Caudate nucleus (tissue), 63 donors: ENCODE measurements at places on chromosomes 16 and 17.

- DNase-seq, result no peak
Measured at GRCh38 chr16:70689970-70690891, 4.4 kb upstream of the MTSS2 start.

DNA sequence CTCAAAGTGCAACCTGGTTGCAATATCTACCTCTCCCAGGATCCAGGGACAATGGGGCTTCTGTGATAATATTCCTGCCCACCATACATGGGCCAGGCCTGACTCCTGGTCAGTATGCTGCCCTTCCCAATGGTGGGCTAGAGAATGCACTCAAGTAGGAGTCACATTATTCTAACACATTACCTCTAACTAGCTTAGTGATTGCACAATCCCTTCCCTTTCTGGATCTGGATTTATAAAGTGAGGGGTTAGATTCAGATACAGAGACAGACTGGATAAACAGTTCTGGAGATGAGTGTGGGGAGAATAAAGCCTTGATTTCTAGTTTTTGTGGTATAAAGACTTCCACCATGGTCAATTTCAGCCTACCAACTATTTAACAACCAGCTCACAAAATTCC, 33.0 kb downstream of the LYRM1 start:
- DNase-seq, result no peak

GRCh38 chr17:43562679-43563599, 16.8 kb upstream of the ETV4 start:
- no peak for DNase-seq

DNA sequence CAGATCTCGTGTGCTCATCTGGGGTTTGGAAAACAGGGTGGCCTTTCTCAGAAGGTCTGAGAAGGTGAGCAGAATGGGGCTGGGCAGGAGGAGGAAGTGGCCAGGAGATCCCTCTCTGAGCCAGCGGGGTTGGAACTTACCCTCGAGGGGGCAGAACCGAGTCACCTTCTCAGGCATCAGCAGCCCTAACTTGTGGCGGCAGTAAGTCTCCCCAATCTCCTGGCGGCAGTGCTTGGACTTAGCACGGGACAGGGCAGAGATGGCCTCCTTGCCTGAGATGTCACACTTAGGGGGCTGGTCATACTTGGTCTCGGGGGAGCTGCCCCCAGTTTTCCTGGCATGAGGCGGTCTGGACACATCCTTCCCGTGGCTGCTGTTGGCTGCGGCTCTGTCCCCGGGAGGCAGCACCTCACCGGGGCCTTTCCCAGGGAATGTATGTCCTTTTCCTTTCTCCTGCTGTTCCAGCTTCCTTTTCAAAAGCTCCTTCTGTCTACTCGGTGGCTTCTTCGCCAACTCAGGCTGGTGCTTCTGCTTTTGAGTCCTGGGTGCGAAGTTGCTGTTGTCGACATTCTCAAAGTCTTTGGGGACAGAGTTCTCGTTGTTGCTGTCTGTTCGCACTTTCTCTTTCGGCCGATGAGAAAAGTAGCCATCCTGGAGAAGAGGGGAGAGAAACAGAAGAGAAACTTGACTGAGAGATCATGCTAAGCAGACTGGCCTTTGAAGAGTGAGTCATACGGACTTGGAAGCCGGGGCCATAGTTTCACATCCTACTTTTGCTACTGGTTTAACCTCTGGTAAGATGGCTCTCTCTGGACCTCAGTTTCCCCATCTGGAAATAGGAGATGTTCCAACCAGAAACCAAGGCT, 211.7 kb downstream of the XYLT1 start:
- no peak for DNase-seq

GRCh38 chr17:9767432-9767991, 23.9 kb downstream of the DHRS7C start:
- DNase-seq, result no peak

DNA sequence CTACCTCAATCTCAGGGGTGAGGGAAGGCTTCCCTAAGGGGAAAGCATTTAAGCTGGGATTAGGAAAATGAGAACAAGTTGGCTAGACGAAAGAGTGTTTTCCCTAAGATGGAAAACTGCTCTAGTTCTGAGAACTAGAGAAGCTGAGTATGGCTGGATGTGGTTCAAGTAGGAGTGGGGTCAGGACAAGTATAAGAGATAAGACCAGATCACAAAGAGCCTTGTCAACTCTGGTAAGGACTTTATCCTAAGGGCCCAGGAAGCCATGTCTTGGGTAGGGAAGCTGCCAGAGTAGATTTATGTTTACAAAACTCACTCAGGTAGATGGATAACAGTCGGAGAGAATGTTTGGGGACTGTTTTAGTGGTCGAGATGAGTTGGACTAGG, 1.7 kb downstream of the ANKS4B start:
- DNase-seq, result no peak

DNA sequence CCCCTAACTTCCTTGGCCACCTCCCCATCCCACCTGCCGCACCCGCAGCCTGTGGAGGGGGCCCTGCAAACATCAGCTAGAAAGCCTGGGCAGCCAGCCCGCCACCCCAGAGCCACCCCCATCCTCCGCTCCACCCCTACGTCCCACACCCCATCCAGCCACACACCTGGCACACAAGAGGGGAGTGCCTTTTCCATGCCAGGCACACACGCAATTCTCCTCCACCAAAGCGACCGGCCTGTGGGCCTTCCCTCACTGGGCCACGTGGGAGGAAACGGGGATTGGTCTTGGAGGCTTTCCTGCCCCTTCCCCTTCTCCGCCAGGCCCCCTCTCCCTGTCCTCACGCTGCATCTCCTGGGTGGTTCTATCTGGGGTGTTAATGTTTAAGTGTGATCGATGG, 48.7 kb upstream of the TNRC6C start:
- DNase-seq, result no peak

DNA sequence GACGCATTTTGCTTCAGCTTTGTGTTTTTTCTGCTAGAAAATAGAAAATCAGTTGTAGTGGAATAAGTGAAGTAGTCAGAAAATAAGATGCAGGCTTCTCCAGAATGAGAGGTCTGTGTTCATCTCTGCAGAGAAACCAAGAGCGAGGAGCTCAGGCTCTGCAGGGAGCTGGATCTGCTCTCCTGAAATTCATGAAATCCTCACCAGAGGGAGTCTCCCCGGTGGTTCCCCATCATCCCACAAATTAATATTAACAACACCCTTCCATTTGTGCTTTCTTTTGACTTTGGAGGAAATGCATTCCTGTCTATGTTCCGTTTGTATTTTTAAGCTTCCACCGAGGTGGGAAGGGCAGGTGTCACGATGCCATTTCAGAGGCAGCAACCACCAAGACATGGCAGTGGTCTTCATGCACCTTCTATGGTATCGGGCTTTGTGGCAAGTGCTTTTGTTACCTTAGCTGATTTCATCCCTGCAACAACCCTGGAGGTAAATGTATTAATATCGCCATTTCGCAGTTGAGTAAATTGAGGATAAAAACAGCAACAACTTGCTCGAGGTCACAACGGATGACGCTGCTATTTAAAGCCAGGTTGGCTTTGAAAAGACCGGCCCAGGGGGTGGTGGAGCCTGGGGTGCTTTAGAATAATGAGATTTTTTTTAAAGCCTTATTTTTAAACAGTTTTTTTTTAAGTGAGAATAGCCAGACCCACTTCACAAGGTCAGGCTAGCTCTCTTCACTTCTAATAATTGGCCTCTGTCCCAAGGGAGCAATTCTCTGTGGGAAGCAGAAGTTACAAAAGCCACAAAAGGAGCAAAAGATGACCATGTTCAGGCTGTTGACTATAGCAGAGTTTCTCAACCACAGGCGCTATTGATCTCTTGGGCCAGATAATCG, 367.6 kb upstream of the ERCC4 start:
- no peak for DNase-seq

DNA sequence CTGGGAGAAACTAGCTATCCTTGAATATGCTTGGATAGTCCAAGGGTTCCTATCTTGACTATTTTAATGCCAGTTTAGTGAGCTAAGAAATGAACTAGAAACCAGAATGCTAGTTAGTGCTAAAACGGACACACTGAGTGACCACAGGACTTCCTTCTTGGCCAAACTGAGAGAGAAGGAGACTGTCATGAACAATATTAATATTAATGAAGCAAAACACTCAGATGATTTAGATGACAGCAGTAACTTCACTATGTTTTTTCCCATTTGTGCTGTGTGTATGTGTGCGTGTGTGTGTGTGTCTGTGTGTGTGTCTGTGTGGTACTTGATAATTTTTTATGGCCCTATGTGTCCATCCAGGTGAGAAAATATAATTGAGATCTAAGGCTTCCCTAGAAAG, 2.2 kb upstream of the ATXN1L start:
- no peak for DNase-seq

DNA sequence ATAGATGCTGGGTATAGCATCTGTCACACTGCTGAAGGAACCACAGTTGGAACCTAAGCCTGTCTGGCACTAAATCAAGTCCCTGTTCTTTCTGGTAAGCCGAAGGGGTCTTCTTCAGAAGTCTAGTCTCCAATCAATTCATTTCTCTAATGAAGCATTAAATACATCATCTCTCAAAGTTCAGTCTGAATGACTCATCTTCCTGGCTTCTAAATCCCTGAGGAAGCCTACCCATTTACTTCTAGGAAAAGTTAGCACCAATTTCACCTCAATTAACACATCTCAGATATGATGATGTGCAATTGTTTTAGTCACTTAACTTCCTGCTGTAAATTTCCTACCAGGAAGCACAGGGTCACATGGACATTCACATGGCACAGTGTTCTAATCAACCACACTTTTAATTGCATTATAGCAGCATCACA, 49.9 kb downstream of the TEX14 start:
- no peak for DNase-seq
